WTC11 (cell line): ENCODE measurements at places on chromosomes 13 and 19.

DNA sequence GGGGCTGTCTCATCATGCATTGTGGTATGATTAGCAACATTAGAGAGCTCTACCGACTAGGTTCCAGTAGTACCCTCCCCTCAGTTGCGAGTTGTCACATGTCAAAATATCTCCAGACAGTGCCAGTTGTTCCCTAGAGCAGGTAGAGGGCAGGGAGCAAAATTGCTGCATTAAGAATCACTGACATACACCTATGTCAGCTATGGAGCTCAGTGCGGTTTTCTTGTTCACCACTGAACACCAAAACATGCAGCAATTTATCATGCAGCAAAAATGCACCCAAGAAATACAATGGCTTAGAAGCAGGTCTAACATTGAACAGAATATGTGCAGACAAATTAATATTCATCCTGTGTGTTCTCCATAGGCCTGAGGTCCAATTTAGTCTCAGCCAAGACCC lies 186.9 kb upstream of the STARD13 start:
- no peak for DNase-seq

DNA sequence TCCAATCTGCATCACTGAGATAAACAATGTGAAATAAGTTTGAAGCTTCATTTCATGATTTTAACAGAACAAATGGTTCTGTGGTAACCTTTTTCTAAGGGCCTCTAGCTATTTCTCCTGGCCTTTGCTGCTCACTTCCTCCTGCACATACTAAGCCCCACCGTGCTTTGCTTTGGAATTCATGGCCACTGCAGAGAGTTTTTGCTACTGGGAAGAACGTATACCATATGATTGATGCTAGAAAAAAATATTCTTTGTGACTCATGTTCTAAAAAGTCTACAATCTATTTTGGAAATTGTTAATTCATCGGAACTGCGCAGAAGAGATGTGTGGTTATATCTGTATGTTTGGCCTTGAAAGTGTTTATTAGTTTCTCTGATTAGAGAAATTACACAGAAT lies 747.3 kb downstream of the PCDH9 start:
- DNase-seq = no peak

DNA sequence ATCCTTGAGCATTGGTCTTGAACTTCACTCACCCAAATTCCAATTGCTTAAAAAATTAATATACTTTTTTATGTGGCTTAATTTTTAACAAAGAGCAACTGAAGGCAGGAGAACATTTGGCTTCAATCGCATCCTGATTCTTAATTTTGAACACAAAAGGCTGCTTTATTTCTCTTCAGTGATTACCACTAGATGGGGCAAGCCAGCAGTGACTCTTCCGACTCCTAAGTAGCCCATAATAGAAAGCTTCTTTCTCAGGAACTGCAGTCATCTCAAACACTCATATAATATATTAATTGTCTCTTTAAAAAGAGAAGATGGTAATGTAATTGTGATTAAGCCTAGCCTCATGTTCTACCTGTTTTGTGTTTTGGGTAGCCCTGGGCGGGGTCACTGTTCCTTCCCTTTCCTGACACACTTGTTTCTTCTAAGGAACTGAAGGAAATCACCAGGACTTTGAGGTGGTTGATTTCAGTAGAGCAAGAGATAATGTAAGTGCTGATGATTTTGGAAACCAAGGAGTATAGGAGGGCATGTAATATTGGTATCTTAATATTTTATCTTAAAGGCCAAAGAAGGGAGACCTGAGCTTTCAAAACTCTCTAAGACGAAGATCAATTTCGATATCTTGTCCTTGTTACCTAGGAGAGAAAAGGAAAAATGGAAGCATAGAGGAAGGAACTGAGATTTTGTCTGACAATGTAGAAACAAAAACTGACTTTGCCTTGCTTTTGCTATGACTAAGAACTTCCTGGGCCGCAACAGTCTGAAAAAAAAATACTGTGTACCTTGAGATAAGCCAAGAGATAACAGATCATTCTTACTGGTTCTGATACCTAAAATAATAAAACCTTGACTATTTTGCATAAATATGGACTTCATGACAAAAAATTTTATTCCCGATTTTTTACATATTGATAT lies 73.1 kb downstream of the TNFSF13B start:
- DNase-seq = no peak

DNA sequence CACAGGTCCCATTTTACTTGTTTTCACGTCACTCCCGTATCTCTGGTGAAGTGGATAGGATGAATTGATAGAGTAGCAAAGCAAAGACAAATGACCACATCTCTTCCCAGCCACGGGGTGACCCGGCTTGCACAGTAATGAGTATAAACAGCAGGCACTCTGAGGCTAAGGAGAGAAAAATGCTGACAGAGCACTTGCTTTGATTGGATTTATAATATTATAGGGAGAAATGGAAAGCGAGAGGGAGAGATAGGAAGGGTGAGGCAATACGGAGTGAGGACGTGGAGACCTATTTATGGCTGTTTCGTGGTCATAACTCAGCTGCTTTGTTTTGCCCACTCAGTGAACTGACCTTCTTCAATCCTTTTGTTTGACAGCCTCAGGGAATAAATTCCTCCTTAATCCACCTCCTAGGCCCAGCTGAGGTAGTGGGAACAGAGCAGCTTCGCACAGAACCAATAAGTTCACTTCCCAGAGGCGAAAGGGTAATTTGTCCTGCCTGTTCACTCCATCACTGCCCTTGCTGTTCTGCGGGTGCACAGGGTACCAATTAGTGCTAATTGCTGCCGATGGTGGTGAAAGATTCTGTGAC lies 68.6 kb downstream of the ERCC5 start:
- no peak for DNase-seq

DNA sequence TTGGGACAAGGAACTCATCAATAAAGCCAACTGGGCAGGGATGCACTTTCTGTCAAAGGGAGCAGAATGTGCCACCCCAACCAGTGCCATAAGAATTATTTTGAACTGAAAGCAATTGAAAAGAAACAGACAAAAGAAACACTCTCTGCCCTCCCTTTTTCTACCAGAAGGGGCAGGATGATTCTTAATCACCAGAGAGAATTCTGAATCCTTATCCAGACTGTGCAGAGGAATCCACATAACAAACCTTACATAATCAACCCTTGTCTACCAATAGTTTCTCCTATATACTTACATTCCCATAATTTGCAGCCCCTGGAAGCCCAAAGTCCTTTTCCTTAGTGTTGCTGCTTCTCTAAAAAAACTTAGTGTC lies 520.7 kb upstream of the NBEA start:
- DNase-seq = no peak

GRCh38 chr19:48910803-48911202 lies 10.7 kb downstream of the NUCB1 start:
- DNase-seq = no peak

- DNase-seq = no peak
Observed at GRCh38 chr13:114177245-114178010, 1.6 kb upstream of the CFAP97D2 start.

- DNase-seq = no peak
Observed at GRCh38 chr13:48626726-48627451, 26.8 kb upstream of the CYSLTR2 start.

- DNase-seq = no peak
Observed at GRCh38 chr13:37417060-37417441, 181.5 kb downstream of the POSTN start.
